ENCODE measurements at places on chromosomes 13 and 19.

- no peak for DNase-seq
Observed at GRCh38 chr13:29508876-29509252, 86.6 kb downstream of the SLC7A1 start.

DNA sequence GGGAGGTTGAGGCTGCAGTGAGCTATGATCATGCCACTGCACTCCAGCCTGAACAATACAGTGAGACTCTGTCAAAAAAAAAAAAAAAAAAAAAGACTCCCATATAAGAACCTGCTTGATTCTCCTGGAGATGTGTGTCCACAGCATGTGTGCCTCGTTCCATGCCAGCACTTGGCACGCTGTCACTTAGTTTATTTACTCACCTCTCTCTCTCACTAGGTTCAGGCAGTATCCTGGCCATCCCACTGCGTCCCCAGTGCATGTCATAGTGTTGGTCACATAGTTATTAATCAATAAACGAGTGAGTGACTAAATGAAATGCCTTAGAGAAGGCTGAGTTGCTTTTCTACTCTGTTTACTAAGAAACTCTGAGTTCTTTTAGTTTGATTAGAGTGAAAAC lies 79.1 kb upstream of the GPR12 start:
- no peak for DNase-seq

DNA sequence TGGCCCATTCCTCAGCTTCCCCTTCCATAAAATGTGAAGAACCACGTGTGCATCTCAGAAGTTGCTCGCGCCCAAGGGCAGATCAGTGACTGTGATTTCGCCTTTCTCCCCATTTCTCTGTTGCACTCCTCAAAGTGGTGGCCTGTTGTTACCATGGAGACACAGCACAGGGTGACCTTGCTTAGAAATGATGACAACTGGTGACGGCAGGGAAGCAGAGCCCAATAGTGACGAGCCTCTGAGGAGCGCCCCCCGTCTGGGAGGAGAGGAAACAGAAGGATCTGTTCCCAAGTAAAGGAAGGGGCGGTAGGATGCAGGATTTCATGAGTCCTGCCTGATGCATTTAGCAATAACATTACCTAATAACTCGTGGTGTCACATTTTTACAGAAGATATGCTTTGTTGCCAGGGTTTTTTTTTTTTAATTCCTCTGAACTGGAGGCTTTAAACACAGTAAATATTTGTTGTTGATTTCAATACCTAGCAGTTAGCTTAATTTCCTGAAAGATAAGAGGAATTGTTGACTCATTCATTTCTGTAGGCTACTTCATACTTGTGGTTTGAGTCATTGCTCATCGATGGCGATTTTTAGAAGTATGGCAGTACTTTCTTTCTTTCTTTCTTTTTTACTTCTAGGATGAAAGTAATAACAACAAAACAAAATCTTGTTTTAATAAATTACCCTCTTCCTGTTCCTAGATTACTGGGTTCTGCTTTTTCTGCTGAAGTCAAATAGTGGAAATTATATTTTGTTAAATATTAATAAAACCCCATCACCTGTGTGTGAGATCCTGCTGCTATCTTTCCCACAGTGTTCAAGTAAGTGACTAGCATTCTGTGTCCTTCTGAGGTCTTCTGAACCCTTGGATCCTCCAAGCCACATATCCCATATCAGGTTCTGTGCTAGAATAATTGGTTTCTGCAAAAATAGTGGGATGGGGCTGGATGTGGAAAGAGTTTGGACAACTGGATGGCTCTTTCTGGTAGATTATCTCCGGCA lies 36.0 kb downstream of the MBNL2 start:
- DNase-seq: no peak

- DNase-seq: no peak
Observed at GRCh38 chr19:5627395-5627904, 4.6 kb downstream of the SAFB start.

GRCh38 chr13:49029570-49029969 lies 53.9 kb downstream of the FNDC3A start:
- no peak for DNase-seq

GRCh38 chr19:10975374-10976130 lies 14.7 kb downstream of the SMARCA4 start:
- no peak for DNase-seq

GRCh38 chr19:2096034-2096479 lies at the start of gene MOB3A:
TSS of gene MOB3A (minus strand) at chr19:2096326. CDS start at chr19:2078560, 17,766 bp downstream.
- no peak for DNase-seq

DNA sequence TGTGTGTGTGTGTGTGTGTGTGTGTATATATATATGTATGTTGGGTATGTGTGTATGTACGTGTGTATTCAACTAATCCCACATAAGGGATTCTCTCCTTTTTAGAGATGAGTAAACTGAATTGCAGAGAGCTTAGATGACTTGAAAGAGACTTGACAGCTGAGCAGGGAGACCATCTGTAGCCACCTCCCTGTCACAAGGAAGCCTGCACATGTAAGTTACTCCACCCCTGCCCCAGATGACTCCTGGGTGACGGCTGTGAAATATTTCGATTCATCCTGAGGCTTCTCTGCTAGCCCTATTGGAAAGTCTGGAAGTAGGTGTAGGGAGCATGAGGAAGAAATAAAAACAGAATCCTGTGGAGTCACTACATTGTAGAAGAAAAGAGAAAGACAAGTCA lies 480.4 kb downstream of the FOXO1 start:
- no peak for DNase-seq

DNA sequence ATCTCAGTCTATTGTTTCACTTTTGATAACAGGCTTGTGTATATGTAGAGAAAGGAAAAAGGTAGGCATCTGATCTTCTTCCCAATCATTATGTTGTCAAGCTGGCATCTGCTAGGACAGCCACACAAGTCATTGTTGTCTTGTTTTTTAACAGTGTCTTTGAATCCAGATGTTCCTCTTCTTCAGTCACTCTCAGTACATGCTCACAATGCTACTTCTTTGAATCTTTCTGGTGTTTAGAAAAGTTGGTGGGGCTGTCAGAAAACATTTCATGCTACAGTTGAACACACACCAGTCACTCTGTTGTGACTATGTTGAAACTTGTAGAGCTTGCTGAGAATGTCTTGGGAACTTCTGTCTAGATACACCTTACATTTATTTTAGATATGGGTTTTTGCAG lies 1231.4 kb upstream of the MIR17HG start:
- no peak for DNase-seq

- no peak for DNase-seq
Observed at GRCh38 chr19:18639706-18640243, 2.9 kb downstream of the KLHL26 start.

DNA sequence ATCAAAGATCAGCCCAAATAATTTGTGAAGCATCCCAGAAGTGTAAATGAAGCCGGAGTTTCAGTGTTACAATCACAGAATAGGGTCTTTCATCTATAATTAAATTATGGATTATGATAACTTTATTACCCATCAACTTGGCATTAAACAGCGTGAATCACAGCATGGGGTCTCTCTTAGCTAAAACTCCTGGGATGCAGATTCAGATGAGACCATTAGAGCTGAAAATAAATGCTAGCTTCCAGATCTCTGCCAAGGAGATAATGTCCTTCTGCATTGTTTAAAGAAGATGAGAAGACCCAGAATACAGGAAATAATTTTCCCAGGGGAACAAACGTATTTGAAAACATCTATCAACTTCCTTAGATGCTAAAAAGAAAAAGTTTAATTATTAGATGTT lies 546.0 kb upstream of the PCDH9 start:
- no peak for DNase-seq

- DNase-seq: no peak
Observed at GRCh38 chr13:106462710-106463109, 72.8 kb downstream of the EFNB2 start.

DNA sequence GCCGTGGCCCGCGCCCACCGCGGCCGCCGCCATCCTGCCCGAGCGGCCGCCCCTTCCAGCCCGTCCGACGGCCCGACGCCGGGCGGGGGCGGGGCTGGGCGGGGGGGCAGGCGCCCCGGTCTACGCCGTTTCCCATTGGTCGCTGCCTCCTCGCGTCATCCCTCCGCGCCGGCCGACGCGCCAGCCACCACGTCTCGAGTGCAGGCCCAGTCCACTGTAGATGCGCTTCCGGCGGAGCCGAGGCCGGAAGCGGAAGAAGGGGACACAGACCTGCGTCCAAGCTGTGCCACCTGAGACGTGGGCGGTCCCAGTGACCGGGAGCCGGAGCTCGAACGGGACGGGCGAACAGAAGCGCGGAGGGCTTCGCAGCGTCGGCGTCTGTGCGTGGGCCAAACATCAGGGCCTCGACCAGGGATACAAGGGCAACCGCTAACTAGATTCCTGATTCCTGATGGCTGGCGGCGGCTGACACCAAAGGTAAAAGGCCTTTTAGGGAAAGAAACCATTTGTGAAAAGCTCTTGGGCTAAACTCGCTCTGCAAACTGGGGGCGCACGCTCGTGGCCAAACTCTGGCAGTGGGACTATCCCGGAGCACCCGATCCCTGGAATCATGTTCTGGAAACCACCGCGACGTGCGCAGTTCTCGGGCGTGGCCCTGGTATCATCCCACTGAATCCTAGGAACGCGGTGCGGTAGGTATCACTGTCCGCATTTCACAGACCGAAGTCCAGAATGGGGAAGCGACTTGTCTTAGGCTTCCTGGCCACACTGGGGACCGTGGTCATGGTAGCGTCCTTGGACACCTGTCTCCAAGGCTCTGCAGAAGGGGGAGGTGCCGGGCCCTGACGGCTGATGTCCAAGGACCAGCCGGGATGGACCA lies at the start of gene SLC35E1:
TSS of gene SLC35E1 (minus strand) at position 84 of the 880 bp plus-strand sequence. CDS start at position 33, 51 bp downstream.
- peak; percentile 77 for DNase-seq

DNA sequence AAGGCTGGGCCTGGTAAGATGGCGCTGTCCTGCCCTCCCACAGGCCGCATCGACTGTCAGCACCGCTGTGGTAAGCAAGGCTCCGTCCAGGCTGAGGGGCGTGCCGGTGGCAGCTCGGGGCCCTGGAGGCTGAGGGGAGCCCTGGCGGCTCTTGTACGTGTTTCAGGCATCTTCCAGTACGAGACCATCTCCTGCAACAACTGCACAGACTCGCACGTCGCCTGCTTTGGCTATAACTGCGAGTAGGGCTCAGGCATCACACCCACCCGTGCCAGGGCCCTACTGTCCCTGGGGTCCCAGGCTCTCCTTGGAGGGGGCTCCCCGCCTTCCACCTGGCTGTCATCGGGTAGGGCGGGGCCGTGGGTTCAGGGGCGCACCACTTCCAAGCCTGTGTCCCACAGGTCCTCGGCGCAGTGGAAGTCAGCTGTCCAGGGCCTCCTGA lies 1.2 kb downstream of the IZUMO4 start:
- DNase-seq: no peak

DNA sequence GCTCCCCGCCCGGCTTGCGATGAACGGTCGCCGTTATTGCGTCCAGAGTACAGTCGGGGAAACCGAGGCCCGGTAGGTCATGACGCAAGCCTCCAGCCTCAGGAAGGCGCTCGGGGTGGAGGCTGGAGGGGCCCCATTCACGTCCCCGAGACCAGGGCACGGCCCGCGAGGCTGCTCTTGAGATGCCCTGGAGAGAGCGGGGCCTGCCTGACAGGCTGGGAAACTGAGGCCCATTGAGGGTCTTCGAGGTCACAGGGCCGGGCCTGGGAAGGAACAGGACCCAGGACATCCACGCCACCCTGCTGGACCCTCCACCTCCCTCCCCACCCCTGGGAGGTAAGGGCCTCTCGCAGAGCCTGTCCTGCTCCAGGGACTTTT lies 367 bp downstream of the NDUFS7 start:
- no peak for DNase-seq

DNA sequence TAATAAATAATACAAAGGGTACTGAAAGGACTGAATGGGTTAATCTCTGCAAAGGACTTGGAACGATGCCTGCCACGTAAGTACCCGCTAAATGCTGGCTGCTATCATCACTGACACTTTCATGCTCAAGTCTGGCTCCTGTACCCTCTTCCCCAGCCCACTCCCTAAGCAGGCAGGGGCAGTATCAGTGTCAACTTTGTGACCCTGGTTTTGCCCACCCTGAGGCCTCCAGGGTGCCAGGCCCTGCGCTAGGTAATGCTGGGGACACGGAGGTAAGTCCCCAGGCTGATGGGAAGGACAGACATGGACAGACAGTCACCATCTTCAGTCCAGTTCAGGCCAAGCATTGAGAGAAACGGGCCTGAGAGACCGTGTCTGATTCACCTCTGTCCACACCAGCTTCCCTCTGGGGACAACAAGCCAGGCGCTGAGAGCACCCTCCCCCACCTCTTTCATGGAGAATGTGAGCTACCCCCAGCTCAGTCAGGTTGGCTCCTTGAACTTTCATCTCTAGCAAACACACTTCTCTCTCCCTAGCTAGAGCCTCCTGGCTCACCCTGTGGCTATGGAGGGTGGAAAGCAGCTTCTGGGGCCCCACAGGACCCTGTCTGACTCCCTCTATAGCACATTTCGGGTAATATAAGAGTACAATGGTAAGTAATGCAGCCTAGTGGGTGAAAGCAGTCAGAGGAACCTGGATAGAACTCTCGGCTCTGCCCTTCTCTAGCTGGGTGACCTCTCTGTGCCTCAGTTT lies 800 bp downstream of the ETFB start:
- DNase-seq: no peak

DNA sequence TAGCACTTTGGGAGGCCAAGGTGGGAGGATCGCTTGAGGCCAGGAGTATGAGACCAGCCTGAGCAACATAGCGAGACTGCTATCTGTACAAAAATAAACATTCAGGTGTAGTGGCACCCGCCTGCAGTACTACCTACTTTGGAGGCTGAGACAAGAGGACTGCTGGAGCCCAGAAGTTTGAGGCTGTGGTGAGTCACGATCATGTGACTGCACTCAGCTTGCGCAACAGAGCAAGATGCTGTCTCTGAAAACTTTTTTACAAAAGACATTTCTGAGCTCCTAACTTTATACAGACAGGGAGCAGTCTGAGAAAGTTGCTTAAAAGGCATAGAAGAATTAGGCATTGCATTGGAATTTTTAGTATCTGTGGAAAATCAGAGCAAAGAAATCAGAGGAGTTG lies 10.4 kb upstream of the TBC1D4 start:
- no peak for DNase-seq

GRCh38 chr19:12802267-12803106 lies 618 bp downstream of the THSD8 start:
- no peak for DNase-seq

DNA sequence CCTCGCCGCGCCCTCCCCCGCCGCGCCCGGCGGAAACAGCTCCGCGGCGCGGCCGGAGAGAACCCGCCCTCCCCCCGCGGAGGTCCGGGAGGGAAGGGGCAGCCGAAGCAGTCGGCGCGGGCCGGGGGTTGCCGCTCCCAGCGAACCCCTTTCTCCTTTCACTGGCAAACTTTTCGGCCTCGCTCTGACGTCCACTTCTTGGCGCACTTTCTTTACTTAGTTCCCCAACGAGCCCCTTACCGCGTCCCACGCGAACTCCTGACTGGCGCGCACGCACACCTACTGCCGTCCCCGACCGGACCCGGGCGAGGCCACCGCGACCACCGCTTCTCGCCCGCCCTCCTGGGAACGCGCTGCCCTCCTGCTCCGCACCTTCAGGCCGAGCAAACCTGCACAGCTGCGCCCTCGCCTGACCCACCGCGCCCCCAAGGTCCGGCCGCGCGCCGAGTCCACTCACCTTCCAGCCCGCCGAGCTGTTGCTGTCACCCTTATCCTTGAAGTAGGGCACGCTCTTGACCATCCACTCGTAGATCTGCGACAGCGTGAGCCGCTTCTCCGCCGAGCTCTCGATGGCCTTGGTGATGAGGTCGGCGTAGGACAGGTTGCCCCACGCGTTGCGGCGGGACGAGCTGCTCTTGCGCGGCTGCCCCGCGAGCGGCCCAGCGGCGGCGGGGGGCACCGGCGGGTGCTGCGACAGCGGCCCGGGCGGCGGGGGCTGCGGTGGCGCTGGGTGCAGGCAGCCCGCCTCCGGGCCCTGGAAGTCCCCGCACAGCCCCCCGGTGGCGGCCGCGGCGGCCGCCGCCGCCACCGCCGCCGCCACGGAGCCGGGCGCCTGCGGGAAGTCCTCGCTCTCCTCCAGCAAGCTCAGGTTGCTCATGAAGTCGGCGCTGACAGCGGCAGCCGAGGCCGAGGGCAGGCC lies 1.1 kb downstream of the FOXO1 start:
- no peak for DNase-seq

- DNase-seq: no peak
Observed at GRCh38 chr13:77767413-77767812, 69.9 kb downstream of the SLAIN1 start.

All from esophagus squamous epithelium (tissue), 5 donors.